ENCODE measurements at places on chromosomes 16 and 17.
A peak's percentile ranks its signal among the peaks of the same experiment; 100 is the strongest.

DNA sequence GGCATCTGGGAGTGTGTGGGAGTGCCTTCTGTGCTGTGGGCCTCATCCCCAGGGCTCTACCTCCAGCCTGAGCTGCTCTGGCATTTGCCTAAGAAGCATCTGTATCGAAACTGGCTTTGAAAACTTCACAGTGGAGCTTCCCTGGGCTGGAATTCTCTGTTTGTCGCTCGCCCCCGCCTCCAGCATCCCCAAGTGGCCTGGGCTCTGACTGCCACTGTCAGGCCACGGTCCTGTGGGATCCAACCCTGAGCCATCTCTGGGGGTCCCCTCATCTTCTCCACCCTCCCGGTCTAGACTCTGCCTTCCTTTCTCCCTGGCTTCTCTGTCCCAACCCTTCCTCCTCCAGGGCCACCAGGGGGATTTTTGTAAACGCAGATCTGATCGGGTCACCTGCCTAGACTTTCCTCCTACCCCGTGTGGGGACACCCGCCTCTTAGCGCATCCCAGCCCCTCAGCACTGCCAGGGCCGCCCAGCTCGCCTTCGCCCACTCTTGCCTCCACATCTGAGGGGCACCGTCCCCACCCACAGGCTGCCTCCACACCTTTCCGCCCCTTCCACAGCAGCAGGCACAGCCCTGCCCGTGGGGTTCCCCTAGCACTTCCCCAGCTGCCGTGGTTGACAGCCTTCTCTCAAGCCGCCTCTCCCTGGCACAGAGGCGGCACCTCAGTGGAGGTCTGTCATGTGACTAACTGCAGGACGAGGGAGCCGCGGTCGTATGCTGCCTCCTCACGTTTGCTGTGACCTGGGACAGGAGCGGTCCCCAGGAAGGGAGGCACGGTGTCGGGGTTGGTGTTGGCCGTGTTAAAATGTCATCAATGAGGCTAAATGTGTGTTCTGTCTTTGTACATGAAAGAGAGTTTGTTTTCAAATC is 12.0 kb downstream of the TBC1D24 start:
- peak; percentile 53 for DNase-seq

GRCh38 chr17:77842528-77843147 is 115.9 kb upstream of the TNRC6C start:
- DNase-seq, result no peak

GRCh38 chr17:81608605-81609004 is 28.3 kb downstream of the NPLOC4 start:
- DNase-seq, result no peak

DNA sequence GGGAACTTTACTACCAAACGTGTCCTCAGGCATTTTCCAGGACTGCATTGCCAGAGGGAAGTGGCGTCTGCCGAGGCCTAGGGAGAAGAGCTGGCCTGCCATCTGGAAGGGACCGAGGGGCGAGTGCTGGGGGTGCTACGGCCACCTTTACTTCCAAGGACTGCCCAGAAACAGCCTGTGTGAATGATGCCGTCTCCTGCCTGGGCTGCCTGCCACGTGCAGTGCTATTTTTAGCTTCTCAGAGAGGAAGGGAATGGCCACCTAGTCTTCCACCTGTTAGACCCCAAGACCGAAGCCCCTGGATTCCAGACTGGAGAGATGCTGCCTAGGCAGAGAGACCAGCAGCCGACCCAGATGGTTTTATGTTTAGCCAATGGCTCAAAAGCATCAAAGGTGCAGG is 57.2 kb downstream of the VAC14 start:
- DNase-seq, result no peak

DNA sequence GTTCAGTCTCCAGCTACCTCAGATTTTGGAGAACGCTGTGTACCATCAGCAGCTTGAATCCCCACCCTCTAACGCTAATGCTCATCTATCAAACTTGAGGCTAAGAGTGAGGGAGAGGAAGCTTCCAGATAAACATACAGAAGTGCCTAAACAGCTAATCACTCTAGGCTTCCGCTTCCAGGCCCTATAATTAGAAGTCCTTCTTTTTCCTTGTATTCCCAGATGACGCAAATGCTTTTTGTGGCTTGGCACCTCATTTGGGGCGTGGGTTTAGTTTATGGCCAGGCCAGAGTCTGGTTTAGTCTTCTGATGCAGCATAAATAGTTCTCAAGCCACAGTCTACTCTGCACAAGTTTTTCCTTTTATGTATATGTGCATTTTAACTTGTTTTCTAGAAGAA is 263.4 kb downstream of the BCAS3 start:
- DNase-seq, result no peak

DNA sequence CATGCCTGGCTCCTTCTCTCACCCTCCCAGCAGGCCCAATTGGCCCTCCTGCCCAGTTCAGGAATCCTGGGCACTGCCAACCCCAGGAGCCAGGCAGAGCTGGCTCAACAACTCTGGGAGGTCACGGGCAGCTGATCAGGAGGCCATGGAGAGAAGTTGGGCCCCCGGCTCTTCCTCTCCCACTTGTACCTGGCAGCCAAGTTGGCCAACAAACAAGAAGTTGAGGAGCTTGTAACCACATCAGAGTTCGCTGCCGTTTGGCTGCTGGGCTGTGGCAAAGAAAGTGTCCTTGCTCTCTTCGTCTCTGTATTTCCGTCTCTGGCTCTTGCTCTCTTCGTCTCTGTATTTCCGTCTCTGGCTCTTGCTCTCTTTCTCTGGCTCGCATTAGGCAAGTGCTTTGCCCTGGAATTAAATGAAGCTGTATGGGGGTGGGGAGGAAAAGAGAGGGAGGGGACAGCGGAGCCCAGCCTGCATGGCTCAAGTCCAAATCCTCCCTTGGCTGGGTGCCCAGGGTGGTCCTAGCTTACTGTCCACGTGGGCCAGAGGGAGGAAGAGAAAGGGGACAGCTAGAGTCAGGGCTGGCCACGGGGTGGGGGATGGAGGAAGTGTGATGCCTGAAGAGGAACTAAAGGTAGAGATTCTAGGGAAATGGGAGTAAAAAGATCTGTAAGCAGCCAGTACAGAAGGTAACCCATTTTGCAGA is 7.8 kb upstream of the TMEM132E start:
- DNase-seq, result no peak

DNA sequence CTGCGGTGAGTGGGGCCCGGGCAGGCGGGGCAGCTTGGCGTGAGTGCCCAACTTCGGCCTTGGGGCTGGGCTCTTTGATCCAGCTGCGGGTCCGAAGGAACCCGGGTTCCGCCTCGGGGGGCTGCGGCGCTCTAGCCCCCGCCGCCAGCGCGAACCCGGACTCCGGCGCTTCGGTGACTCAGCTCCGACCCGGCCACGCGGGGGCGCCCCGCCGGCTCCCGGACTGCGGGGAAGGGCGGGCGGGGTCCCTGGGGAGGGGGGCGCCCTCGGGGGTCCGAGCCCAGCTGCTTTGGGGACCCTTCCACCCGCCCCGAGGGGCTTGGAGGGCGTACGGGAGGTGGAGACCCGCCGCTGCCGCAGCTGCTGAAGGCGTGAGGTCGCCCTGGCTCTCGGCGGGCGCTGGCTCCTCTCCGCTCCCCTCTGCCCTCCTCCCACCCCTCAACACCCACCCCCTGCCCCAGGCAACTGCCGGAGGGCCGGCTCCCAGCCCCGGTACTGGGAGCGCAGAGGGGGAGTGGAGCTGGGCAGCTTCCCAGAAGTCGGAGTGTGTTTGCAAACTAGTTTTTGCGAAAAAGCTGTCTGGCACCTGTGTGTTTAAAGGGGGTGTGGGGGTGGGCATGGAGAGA is 516 bp downstream of the CPNE2 start:
- no peak for DNase-seq

DNA sequence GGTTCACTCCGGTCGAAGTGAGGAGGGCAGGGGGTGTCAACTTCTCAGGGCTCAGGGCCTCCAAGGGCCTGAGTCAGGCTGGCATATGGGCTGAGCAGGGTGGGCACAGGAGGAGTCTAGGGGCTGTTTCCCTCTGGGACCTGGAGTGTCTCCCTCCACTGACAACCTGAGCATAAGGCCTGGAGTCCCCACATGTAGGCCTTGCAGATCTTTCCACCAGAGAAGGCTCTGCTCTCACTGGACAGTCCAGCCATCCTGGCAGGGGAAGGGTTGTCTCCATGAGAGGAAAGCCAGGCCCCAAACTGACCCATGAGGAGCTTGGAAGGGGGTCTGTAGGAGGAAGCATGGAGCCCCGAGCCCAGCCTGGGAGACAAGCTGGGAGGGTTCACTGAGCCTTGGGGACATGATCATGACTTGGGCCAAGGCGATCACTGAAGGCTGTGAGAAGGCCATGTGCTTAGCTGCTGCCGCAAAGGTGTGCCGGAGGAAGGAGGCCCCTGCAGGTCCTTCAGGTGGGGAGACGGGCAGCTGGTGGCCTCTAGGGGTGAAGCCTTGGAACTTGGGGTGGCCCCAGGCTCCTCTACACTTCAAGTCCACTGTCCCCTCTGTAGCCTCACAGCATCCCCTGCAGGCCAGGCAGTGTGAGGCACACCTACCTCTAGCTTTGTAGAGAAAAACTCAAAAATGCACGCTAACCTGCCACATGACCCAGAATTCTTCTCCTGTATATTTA is 9.9 kb downstream of the CMTM2 start:
- DNase-seq, result no peak

DNA sequence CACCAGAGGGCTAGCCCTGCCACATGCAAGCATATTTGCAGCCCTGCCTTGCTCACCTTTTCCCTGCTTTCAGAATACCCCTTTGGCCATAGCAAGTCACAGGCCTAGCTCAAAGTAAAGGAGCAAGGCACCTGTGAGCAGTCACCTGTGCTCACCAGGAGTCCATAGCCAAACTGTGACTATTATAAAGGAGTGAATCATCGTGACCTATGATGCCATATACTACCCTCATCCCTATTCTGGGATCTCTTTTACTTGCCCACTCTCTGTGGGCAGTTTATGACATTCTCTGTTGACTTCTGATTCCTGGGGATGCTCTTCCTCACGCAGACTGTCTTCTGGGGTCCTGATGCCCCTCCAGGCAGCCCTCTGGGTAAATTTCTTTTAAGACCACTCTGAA is 200.5 kb upstream of the NLRP1 start:
- no peak for DNase-seq

DNA sequence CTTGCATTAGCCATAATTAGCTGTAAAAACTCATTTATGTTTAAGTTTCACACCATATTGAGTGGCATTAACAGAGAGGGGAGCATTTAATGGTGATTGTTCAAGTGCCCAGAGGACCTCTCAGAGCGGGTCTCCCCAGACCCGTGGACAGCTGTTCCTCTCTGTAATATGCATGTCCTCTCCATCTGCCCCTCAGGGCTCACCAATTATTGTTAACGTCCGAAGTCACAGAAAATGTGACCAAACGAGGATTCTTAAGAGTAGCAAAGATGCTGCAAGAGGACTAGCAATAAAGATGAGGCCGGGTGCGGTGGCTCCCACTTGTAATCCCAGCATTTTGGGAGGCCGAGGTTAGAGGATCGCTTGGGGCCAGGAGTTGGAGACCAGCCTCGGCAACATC is 130.2 kb downstream of the CPPED1 start:
- no peak for DNase-seq

- no peak for DNase-seq
Observed at GRCh38 chr16:11800382-11800718, 3.3 kb upstream of the ZC3H7A start.

DNA sequence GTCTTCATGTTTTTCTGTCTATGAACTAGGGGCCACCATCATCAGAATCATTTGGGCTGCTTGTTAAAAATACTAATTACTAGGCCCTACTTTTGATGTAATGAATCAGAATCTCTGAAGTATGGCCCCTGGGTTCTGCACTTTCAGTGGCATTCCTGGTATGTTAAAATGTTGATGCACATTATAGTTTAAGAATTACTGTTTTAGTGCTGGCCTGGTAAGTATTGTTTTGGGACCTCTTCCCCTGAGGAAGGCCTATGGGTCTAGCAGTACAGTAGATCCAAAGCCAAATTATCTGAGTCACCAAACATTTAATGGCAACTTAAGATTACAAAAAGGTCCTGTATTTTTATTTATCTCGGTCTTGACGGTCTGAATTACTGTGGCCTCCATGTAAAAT is 58.8 kb downstream of the AP2B1 start:
- no peak for DNase-seq

DNA sequence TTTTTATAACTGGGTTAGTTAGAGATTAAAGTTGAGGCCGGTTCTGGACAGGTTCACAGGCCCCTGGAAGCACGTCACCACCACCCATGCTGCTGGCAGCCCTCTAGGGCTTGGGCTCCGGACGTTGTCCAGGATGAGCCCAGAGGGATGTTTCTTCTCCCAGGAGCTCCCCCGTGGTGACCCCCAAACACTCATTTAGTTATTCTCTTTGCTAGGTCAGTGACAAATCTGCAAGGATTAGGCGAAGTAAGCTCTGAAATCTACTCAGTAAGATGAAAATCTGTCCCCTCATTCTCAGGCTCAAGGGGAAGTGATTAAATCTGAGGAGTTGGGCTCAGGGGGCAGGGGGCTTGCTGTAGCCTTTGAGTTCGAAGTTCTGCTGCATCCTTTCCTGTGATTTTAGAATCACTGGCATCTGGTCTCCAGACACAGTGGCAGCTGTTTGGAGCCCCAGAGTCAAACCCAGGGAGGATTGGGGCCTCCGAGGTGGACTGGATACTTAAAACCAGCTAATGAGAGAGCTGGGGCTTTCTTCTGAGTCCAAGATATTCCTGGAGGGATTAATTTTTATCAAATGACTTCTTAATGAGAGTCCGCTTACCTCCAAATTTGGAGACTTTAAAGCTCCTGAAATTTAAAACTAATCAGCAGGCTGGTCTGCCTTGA is 49.2 kb upstream of the HS3ST2 start:
- DNase-seq, result no peak

DNA sequence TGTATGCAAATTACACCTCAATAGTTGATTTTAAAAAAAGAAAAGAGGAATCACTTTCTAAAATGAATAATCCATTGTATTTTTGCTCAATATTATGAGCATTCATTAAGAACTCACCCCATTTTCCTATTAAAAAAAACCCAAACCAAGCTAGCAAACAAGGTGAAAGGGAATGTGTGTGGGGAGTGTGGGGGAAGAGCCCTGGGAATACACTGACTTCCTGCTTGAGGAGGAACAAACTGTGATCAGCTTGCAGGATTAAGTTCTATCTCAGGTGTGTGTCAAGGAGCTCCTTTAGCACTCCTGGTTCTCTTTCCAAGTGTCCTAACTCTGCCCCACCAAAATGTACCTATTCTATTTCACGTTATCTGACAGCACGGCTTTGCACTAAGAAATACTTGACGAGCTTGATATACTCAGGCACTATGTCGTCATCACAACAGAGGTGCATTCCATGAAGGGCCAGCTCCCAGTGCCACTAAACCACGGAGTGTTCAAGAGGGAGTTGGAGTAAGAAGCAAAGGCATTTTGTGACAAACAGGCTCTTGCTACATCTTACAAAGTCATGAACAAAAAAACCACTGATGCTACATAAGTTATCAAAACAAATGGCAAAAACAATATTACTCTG is 73.2 kb downstream of the MYH10 start:
- DNase-seq, result no peak

Data from NCI-H1092 (cell line).